SJSA1 (cell line): ENCODE measurements at places on chromosomes 12 and 14. TPM values are rescaled to one million over a fixed set of nuclear protein-coding genes. Genes with fewer than 3 reads are reported as not detected.

DNA sequence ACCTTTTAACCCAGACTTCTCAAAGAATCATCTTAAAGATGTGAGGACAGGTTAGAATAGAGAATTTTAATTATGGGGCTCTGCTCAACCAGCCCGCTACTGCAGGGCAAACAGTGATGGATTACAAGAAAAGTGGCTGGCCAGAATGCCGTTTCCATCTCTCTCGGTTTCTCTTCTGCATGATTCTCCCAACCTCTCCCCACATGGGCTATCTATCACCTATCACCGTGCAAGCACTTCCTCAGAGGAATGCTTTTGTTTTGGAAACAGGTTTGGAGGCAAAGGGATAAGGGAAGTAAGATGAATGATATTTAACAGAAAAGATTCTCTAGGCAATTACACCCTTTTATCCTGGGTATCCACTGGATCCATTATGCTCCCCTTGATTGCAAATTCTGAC is 37.4 kb upstream of the PHC1 start:
- H3K4me1 ChIP-seq, result no peaks in the 10 kb centered on the region
- no peak for DNase-seq
- no peak overlapping the region for H3K27ac ChIP-seq
- no peaks in the 10 kb centered on the region for H3K36me3 ChIP-seq
- H3K4me3 ChIP-seq, result no peak overlapping the region
- no peaks in the 10 kb centered on the region for H3K27me3 ChIP-seq

The GUCY2C gene
- total RNA-seq, result not detected in 2 replicates

DNA sequence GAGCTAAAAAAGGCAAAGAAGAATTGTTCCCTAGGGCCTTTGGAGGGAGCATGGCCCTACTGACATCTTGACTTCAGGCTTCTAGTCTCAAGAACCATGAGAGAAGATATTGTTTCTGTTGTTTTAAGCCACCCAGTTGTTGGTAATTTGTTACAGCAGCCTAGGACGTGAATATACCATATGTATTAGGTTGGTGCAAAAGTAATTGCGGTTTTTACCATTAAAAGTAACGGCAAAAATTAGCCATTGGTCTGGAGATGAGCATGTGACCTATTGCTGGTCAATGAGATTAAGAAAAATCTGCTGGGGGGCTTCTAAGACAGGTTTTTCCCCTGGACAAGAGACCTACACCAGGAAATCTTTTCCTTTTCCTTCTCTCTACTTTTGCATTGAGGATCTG is 9.8 kb upstream of the HRK start:
- no peaks in the 10 kb centered on the region for H3K4me1 ChIP-seq
- H3K27ac ChIP-seq, result no peak overlapping the region

- H3K36me3 ChIP-seq, result peaks cover 7% of the 10 kb centered on the region; the same call in 1 of the 2 replicates
- H3K4me1 ChIP-seq, result peaks cover 16% of the 10 kb centered on the region
- no peak overlapping the region for H3K4me3 ChIP-seq
- no peak for DNase-seq
Observed at GRCh38 chr14:50835280-50835679, 4.3 kb upstream of the NIN start.

DNA sequence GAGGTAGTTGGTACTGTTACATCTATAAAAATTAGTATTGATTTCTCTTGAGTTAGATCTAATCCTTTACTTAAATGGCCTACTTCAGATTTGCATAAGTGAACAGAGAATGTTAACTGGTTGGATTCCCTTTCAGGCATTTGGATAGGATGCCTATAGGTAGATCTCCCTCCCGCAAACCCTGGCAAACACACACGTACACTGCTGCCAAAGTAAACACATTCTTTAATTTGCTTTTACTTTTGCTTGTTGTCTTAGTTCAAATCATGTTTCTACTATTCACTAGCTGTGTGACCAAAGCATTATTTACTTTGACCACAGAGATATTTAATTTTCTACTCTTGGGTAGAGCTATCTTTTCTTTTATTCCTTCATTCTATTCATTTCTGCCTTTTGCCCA is 936.1 kb upstream of the FBXO33 start:
- no peaks in the 10 kb centered on the region for H3K4me1 ChIP-seq
- H3K27ac ChIP-seq, result no peak overlapping the region
- no peaks in the 10 kb centered on the region for H3K36me3 ChIP-seq
- DNase-seq, result no peak

The SERPINA1 gene
- 3.9 and 6.9 TPM in 2 replicates for total RNA-seq

The CLEC2A gene
- total RNA-seq, result not detected in 2 replicates

- H3K4me1 ChIP-seq, result peaks cover 31% of the 10 kb centered on the region
- no peaks in the 10 kb centered on the region for H3K36me3 ChIP-seq
- no peak overlapping the region for H3K4me3 ChIP-seq
- peak overlapping the region; percentile 62 for H3K27ac ChIP-seq
- DNase-seq, result peak; percentile 88
- no peaks in the 10 kb centered on the region for H3K27me3 ChIP-seq
Observed at GRCh38 chr12:54222609-54223008, 33.8 kb upstream of the SMUG1 start.

DNA sequence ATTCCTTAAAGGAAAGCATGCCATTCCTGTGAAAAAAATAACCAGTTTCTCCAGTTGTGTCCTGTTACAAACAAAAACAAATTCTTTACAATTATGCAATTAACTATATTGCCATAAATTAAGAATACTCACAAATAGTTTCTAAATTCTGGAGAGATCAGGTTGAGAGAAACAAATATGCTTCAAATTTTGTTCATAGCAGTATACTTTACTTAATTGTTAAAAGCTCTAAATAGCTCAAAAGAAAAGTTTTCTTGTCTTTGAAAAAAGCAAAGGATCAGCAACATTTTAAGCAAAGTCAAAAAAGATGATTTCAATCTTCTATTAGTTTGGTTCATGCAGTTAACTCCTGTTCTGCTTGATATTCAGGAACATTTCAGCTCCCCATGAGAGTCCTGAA is 109.7 kb downstream of the EML1 start:
- no peak overlapping the region for H3K4me3 ChIP-seq
- H3K27ac ChIP-seq, result no peak overlapping the region
- H3K4me1 ChIP-seq, result no peaks in the 10 kb centered on the region
- no peaks in the 10 kb centered on the region for H3K27me3 ChIP-seq

GRCh38 chr12:102301547-102301946 is 103.9 kb upstream of the PMCH start:
- DNase-seq, result no peak
- H3K27me3 ChIP-seq, result no peaks in the 10 kb centered on the region
- 0 out of 2 replicates have a peak, but pooled peaks cover 5% of the 10 kb centered on the region for H3K4me1 ChIP-seq
- no peak overlapping the region for H3K27ac ChIP-seq
- H3K4me3 ChIP-seq, result no peak overlapping the region

- peaks cover 5% of the 10 kb centered on the region; the same call in 1 of the 2 replicates for H3K27me3 ChIP-seq
- no peak for DNase-seq
- H3K27ac ChIP-seq, result no peak overlapping the region
- no peaks in the 10 kb centered on the region for H3K4me1 ChIP-seq
- no peaks in the 10 kb centered on the region for H3K36me3 ChIP-seq
- H3K4me3 ChIP-seq, result no peak overlapping the region
Observed at GRCh38 chr14:95897280-95897679, 20.6 kb downstream of the TUNAR start.

The PTMS gene
- total RNA-seq, result 243 and 442 TPM in 2 replicates
